Stimulated activated CD4-positive, alpha-beta T cell treated with anti-CD3 and anti-CD28 coated beads, TNF-alpha, amount 100 ng/mL, for 4 hours (primary cell): ENCODE measurements at places on chromosomes 16 and 17.

DNA sequence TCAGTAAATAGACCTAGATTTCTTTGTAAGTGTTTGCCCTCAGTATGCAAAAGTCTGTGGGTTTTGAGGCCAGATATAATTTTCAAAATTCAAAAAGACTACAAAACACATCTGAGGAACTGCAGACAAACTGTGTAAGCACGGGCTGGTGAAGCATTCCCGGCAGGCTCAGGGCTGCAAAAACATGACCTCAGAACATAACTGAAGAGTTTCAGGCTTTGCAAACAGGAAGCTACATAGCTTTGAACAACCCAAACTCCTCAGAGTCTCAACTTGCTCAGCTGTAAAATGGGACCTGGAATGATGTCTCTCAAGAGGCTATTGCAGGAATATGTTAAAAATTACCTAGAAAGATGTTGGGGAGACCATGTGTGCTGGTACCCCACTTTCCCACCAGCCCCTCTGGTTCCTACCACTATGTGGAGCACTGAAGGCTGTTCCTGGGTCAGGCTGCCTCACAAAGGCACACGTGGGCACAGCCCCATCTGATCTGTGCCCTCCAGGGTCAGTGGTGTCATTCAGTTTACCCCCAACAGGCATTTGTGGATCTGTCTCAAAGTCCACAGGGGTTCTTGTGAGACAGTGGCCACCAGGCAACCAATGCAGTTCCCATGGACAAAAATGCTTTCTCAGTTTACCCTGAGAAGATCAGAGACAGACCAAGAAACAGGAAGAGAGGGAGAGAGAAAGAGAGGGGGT lies 72.9 kb downstream of the CREBBP start:
- no peak for DNase-seq

GRCh38 chr17:2851615-2852014 lies 55.4 kb downstream of the RAP1GAP2 start:
- DNase-seq, result no peak

DNA sequence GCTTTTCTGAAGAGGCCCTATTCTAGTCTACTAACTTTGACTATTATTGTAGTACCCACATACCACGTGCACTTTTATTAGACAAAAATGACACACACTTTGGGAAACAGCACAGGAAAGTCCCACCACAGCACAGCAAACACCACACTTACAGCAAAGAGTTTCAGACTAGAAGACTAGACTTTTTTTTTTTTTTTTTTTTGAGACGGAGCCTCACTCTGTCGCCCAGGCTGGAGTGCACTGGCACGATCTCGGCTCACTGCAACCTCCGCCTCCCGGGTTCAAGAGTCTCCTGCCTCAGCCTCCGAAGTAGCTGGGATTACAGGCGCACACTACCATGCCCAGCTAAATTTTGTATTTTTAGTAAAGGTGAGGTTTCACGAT lies 20.1 kb downstream of the YWHAE start:
- DNase-seq, result no peak

DNA sequence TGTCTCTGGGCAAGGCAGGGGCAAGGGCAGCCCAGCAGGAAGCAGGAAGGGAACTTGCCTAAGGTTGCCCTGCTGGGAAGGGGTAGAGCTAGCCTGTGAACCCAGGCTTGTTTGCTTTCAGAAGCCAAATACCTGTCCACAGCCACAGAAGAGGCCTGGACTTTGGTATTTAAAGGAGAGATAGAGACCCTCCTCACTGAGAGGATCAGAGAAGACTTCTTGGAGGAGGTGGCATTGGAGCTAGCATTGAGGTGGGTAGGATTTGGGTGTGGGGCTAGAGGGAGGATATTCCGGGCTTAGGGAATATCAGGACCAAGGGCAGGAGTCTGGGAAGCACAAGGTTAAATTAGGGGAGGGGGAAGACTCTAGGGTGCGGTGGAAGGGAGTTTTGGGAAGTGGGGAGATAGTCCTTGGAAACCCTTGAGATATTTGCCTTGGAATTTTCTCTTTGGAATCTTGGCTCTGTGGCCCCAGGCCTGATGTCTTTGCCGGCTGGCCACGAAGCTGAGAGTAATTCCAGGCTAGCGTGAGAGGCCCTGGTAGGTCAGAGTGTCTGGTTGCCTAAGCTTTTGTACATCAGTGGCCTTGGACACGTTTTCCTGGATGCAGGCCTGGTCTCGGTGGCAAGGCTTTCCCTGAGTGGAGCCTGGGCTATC lies 13.1 kb upstream of the ETV4 start:
- DNase-seq, result no peak

DNA sequence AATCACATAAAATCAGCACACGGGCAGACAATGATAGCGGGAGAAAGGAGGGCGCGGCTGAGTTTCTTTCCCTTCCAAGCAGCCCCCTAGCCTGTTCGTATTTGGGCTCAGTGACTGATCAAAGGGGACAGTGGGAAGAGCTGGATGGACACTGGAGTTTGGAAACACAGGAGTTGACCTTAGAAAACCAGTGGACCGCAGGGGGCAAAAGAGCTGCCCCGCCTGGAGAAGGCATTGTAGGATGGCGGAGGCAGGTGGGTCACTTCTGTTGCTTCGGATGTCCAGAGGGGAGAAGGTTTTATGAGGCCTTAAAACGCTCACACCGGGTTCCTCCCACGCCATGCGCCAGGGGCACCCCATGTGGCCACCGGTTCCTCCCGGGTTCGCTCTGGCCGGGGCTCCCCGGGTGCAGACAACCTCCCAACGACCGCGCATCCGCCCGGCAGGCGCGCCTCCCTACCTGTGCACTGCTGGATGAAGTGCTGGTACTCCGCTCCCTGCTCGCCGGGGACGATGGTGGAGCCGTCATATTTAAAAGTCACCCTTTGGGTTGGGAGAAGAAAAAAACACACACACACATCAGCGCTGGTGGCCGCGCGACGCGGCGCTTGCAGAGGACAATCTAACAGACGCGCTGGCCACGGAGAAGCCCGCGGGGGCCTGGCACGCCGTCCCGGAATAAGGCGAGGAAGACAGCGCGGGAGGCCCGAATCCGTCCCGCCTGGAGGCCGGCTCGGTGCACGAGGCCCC lies 662 bp downstream of the COTL1 start:
- DNase-seq, result no peak

DNA sequence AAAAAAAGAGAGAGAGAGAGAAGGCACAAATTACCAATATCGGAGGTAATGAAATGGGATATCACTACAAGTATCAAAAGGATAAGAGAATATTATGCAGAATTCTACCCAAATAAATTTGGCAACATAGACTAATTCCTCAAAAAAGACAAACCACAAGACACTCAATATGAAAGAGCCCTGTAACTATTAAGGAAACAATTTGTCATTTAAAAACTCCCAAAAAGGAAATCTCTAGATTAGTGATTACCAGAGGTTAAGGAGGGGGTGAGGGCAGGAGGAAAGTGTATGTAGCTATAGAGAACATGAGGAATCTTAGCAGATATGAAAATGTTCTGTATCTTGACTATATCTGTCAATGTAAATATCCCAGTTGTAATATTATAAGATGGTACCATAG lies 54.0 kb downstream of the CFDP1 start:
- no peak for DNase-seq

GRCh38 chr17:81193470-81194224 lies 27.6 kb upstream of the AATK start:
- no peak for DNase-seq

DNA sequence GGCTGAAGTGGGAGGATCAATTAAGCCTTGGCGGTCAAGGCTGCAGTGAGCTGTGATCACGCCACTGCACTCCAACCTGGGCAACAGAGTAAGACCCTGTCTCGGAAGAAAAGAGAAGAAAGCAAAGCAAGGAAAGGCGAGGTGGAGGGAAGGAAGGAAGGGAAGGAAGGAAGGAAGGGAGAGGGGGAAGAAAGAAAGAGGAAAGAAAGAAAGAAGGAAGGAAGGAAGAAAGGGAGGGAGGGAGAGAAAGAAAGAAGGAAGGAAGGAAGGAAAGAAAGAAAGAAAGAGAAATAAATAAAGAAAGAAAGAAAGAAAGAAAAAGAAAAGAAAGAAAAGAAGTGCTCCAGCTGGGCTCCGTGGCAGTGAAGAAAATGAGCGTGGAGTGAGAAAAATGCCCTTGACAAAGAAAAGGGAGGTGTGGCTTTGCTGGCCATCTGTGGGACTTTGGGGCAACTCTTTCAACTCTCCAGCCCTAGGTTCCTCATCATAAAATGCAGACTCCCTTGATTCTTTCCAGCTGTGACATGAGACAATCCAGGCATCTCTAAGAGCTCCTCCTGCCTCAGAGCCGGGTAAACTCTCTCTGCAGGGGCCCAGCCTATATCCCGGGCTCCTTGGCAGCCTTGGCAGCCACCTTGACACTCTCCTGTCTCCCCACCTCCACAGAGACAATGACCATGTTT lies 2.4 kb downstream of the GSDMA start:
- DNase-seq, result no peak

DNA sequence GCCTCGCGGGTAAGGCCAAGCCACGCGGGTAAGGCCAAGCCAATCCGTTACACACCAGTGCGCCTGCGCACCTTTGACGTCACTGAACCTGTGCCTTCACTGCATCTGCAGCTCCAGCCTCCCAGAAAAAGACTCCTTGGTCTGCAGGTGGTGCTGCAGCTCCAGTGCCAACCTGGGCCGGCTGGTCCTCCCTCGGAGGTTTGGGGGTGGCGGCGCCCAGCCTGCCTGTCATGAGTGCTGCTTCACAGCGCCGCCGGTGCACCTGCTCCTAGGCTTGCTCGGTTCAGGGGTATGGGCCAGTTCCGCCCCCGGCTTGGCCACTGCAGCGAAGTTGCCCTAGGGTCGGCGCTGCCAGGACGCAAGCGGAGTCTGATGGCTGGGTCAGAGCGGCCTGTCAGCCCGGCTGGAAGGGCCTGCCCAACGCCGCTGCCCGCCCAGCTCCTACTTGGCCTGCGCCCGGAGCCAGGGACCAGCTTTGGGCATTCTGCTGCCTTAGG lies 146.6 kb downstream of the USP22 start:
- DNase-seq, result no peak

GRCh38 chr17:74812109-74813009 lies 36.2 kb upstream of the NAT9 start:
- no peak for DNase-seq

DNA sequence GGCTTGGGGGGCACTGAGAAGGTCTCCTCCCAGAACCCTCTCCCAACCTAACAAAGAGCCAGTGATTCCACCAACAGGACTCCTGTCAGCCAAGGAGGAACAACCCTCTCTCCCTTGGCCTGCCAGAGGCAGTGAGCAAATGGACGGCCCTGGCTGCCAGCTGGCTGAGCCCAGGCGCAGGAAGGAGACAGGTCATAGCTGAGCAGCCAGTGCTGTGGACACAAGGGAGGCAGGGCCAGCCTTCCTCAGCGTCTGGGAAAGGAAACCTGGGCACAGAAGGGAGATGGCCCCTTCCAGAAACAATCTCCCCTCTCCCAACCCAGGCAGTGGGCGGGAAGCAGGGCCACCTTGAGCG lies 2.1 kb downstream of the MPO start:
- no peak for DNase-seq

DNA sequence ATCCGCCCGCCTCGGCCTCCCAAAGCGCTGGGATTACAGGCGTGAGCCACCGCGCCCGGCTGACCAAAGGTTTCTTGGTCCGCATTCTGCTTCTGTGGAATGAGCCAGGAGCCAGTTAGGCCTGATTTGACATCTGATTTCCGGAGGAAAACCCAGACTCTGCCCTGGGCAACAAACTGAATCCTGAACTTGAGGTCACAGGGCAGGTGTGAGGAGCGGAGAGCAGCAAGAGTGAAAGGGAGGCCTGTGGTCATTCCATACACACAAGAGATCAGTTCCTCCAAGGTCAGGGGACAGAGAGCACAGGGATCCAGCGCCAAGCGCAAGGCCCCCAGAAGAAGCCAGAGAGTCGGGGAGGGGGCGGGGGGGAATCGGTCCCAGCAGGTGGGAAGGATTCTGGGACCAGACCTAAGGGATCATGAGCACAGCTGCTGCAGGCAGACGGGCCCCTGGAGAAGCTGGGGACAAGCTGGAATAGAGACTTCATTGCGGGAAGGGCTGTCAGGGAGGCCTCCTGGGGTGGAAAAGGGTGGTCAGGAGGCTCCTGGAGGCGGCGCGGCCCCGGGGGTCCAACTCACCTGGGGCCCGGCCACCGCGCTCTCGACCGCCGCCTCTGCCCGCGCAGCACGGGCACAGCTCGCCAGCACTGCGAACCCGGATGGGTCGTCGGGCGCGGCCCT lies 436 bp downstream of the SHPK start:
- no peak for DNase-seq

- DNase-seq, result no peak
These were observed 4.9 kb downstream of the DPEP1 start for GRCh38 chr16:89618109-89618998.

GRCh38 chr16:77551357-77551756 lies 116.5 kb upstream of the ADAMTS18 start:
- no peak for DNase-seq

GRCh38 chr16:12422233-12422632 lies 381.5 kb downstream of the CPPED1 start:
- no peak for DNase-seq

GRCh38 chr16:80417706-80418271 lies 123.0 kb upstream of the DYNLRB2 start:
- no peak for DNase-seq

- DNase-seq, result no peak
These were observed 719.0 kb downstream of the KCNJ18 start for GRCh38 chr17:22411185-22411784.

GRCh38 chr16:68072038-68072695 lies 13.0 kb upstream of the NFATC3 start:
- no peak for DNase-seq

DNA sequence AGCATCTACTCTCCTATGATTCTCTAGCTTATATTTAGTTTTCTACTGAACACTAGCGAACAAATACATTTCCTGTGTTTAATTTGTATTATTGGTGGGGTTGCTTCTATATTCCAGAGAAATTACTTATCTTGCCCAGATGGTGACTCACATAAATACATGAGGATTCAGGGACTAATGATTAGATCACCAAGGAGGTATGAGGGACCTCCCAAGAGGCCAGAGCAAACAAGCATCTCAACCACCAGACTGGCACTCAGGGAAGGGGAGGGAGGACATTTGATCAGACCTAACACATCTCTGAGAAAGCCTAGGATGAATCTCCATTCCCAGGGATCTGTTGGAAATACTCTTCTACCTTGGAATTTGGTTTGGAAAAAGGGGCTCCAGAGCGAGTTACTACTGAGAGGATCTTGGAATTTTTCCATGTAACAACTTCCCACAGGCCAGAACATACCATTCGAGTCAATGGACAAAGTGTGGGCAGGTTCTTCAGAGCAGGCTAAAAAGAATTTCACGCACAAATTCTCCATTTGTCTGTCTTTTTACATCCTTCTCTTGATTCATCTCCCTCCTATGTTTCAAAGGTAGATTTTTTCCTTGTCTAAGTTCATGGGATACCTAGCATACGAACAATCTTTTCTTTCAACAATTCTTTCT lies 262.6 kb upstream of the MYOCD start:
- no peak for DNase-seq

- DNase-seq, result no peak
These were observed 70.7 kb upstream of the GNAO1 start for GRCh38 chr16:56120447-56121155.

- no peak for DNase-seq
These were observed 7.5 kb upstream of the RASD1 start for GRCh38 chr17:17503566-17504130.

- DNase-seq, result no peak
These were observed 19.1 kb upstream of the CD79B start for GRCh38 chr17:63950940-63951907.
